ENCODE measurements at places on chromosomes 3 and 15.

GRCh38 chr3:119681279-119681678 lies 4.1 kb upstream of the COX17 start:
- no peak for DNase-seq

DNA sequence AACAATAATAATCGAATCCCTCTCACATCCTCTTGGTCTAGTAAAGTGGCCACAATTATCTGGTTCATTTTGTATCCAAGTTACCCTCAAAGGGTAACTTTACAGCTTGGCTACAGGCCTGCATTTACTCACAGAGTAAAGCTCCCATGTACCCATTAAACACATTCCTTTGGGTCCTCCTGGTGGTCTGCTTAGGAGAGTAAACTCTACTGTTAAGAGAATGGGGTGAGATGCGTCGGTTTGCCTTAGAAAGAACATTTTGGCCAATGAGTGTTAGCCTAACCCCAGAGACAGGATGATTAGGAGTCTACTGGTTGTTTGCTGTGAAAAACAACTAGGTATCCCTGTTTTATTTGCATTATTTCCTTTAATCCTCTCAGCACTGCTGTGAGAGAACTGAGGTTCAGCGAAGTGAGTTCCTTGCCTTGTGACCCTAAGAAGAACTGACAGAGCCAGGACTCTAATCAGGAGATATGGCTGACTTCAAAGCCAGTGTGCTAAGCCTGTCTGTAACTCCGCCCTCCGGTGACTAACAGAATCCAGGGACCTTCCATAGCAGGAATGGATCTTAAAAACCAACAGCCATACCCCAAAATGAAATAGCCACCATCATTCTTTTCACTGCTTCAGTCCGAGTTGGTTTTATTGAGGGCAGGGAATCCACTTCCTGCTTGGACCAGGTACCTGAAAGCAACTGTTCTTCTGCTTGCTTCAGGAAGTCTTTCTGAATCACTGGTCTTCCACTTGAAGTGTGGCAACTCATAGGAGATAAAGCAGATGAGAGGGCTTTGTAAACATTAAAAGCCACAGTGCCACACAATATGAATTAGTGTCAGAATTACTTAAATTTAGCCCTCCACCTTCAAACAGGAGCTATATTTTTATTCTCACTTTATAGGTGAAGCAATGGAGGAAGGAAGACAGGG lies 317.3 kb upstream of the WNT5A start:
- DNase-seq: no peak

GRCh38 chr3:174857301-174857700 lies 1.8 kb upstream of the NAALADL2 start:
- no peak for DNase-seq

DNA sequence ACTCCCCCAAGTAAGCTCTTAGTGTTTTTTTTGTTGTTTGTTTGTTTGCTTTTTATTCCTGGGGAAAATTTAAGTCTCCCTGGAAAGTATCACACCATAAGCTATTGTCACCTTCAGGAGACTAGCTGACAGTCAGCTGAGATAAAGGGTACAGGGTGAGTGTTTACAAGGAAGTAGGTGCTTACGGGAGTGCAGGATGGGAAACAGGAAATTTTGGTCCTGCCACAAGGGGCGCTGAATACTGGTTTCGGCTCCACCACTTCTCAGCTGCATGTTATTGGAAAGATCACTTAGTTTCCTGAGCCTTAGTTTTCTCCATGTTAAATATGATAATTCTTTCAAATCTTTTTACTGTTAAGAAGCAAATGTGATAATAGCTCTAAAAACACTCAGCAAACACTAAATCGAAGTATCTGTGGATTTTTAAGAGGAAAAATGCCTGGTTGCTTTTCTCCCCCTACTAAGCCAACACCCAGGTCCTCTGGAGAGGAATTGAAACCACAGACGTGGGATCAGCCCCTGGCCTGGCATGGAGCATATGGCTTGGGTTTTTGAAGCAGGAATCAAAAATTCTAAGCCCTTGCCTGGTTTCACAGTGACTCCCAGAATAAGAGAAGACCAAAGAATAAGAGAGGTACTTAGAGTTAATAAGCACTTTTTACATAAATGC lies 90.7 kb downstream of the SCN11A start:
- DNase-seq: peak; percentile 41

DNA sequence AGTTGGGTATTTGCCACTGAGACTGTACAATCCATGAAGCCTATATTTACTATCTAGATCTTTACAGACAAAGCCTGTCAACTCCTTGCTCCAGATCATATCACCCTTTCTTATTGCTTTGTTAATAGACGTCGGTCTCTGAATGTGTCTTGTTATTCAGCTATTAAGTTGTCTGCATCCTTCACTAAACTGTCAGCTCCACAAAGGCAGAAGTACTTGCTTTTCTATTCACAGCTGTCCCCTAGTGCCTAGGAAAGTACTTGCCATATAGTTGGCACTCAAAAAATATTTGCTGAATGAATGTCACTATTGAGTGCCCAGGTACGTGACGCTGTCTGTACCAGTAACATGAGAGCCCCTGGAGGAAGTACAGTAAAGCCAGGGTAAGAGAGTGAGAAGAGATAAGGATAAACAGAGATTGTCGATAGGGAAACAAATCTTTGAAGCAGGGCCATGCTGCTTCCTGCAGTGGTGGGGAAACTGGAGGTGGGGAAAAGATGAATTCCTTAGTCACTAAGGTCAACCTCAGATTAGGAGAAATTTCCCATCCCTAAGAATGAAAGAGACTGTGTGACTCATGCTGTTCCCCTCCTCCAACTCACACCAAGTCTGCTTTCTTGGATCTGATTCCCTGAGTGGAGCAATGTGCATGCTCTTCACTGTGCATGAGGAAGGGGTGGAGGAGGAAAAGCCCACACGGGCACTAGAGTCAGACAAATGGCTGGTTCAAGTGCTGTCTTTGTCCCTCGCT lies 36.3 kb downstream of the PRICKLE2 start:
- DNase-seq: no peak

DNA sequence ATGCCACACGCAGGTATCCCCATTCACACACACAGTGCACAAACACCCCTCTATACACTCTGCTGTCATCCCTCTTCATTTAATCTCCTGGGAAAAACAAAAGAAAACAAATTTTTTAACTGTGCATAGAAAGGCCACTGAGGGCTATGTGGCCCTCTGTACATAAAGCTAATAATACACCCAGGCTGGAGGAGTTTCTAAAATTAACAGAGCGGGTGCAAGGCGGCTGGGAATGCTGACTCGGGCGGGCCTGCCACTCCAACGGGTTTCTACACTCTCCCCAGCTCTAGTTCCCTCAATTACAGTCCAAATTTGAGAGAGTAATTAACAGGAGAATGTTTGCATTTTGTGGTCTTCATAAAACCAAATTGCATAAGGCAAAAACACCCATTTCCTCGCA lies 23.1 kb downstream of the HCN4 start:
- no peak for DNase-seq

- no peak for DNase-seq
Observed at GRCh38 chr3:144743225-144743668, 771.6 kb downstream of the DIPK2A start.

DNA sequence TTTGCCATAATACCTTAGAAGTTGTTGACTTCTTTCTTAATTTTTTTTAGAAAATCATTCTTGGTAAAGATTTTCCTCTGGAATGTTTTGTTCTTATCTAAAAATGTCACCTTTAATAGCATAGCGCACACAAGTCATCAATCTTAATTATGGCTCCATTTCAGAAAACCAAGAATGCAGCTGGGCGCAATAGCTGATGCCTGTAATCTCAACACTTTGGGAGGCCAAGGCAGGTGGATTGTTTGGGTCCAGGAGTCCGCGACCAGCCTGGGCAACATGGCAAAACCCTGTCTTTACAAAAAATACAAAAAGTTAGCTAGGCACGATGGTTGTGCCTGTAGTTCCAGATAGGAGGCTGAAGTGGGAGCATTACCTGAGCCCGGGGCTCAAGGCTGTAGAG lies 125.6 kb upstream of the EOMES start:
- no peak for DNase-seq

GRCh38 chr3:194985031-194985578 lies 285.9 kb downstream of the XXYLT1 start:
- no peak for DNase-seq

GRCh38 chr3:96705895-96706294 lies 108.5 kb upstream of the EPHA6 start:
- DNase-seq: no peak

DNA sequence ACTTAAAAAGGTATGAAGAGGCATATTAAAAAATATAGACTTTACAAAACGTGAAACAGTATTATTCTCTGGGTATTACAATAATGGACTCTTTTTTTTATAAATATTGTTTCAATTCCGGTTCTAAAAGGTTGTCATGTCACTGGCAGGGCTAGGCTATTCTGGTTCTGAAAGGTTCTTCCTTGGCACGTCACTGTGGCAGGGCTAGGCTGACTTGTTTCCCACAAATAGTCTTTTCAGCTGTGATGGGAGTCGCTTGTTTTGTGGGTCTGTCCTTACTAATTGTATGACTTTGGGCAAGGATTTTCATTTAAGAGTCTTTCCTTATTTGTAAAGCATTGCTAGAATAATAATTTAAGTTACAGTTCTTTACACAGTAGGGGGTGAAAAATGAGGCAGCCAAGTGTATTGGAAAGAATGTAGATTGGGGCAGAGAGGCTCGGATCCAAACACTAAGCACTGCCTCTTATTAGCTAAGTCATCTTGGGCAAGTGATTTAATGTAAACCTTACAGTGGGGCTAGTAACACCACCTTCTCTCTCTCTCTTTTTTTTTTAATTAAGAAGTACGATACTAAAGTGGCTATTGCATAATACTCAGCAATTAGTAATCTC lies 12.4 kb upstream of the MELTF start:
- no peak for DNase-seq
